ENCODE measurements at places on chromosomes 3 and 15.
A peak's percentile ranks its signal among the peaks of the same experiment; 100 is the strongest.

DNA sequence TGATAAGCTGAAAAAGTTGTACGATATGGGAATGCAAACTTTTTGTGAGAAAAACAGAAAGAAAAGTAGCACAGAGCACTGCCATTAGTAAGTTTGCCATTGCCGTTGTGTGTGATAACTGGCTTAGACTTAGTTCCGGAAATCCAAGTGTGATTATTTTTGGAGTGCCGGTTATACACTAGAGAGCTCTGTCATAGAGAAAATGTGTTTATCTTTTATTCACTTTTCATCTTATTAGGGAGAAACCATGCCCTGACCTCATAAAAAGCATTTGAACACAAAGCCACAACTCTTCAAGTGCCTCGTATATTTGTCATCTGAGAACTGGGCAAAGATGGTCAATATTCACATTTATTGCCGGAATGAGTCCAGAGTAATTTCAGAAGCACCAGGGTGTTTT, 36.1 kb downstream of the CTDSPL start:
- no peak for DNase-seq

DNA sequence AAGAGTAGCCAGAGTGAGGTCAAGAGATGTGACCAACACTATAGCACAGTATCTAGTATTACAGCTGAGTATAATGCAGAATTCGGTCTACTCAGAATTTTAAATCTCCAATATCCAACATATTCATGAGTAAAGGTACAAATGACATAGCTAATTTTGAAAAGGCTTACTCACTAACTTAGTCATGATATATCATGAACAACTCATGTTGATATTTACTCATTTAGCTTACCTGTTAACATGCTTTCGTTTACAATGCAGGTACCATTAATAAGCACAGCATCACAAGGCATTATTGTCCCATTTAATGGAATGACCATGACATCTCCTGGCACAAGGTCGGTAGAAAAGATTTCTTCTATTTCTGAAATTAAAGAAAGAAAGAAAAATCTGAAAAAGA, 36.9 kb downstream of the ATP13A3 start:
- no peak for DNase-seq

DNA sequence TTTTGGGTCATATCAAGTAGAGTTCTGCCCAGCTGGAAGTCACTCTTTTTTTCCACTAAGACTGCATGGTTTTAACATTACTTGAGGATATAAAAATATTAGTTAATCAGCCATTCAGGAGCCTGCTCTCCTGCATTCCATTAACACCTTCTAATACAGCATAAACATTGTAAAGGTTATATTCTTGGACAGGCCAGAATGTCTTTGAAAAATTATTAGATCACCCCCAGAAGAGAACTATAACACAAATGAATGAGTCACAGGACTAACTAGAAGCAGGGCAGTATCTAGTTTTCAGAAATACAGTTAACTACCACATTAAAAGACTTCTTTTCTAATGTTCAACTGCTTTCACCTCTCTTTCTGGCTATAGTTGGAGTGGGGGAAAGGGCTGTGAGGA, 80.9 kb downstream of the THBS1 start:
- DNase-seq: no peak

GRCh38 chr3:23468203-23468602, 265.1 kb downstream of the UBE2E2 start:
- DNase-seq: no peak

DNA sequence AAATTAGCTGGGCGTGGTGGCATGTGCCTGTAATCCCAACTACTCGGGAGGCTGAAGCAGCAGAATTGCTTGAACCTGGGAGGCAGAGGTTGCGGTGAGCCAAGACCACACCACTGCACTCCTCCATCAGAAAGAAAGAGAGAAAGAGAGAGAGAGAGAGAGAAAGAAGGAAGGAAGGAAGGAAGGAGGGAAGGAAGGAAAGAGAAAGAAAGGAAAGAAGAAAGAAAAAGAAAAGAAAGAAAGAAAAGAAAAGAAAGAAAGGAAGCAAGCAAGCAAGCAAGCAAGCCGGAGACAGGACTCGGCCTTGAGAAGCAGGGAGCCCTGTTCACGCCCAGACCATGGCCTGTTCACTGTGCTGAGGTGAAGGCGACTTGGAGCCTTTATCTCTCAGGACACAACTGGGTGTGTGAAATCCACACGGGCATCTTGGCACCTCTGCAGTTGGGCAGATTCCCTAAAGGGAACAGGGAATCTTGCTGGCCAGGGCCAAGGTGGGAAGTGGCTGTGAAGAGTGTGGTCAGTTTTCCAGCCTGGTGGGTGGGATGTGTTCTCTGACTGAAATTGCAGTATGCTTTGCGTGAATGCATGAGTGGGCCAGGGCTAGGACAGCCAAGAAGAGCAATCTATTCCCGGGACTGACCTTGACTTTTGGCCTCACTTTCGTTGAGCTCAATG, 90.3 kb downstream of the CORO2B start:
- DNase-seq: no peak

GRCh38 chr15:40270246-40270995, 12.4 kb downstream of the ANKRD63 start:
- DNase-seq: no peak

- DNase-seq: no peak
Observed at GRCh38 chr15:64311566-64311965, 44.4 kb downstream of the CSNK1G1 start.

DNA sequence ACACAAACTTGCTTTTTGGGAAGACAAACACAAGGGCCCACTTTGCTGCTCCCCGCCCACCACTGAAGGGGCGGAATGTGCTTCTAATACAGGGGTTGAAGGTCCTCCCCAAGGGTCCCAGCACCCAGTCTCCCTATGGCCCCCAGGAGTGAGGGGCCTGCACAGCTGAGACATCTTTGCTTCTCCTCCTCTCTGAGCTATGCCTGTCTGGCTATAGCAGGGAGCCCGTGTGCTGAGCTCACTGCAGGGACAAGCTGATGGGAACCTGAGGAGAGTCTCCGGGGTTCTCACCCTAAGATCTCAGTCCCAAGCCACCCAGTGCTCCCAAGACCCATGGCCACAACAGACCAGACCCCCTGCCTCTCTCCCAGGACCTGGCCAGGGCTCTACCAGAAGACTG, 61.1 kb upstream of the ACAN start:
- no peak for DNase-seq

DNA sequence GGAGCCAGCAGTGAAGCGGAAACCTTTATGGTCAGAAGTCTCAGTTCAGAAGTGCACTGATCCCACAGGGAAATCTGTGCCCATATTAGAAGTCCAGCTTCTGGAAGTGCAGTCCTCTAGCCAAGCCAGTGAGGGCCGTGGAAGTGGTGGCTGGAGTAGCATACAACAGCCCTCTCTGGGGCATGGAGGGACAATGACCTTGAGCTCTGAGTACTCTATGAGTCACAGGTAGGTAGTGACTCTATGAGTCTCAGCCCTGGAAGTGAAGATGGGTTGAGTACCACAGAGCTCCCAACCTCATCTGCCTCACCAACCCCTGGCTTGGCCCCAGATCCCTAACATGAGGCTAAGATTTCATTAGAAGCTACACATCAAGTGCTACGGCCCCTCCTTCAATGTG, 205.9 kb upstream of the PPP2R3A start:
- no peak for DNase-seq

- DNase-seq: peak; percentile 6
Observed at GRCh38 chr3:194265505-194265892, 85.6 kb downstream of the CPN2 start.

GRCh38 chr3:127848131-127849129, 26.1 kb upstream of the MGLL start:
- DNase-seq: no peak

DNA sequence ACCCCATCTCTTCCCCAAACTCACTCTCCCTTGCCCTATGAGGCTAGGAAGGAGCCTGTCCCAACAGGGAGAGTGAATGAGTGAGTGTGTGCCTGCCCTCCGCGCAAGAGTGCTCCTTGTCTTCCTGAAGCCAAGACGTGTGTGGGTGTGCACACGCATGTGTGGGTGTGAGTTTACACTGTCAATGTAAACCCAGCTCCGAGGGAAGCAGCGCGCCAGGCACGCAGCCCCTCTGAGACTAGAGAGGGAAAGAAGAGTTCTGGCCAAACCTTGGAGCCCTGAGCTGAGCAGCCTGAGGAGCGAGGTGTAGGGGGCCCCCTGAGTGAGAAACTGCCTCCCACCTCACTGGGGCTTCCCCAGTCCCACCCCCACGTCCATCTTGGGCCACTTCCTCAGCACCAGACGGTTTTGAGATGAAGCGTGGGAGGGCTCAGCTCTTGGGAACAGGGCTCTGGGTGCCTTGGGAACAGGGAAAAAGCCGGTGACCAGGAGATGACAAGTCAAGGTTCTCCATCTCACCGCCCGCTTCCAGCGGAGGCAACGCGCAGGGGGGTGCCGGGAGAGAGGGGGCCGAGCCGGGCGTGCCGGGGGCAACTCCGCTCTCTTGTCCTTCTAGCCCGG, 5.1 kb downstream of the MECOM start:
- DNase-seq: no peak

DNA sequence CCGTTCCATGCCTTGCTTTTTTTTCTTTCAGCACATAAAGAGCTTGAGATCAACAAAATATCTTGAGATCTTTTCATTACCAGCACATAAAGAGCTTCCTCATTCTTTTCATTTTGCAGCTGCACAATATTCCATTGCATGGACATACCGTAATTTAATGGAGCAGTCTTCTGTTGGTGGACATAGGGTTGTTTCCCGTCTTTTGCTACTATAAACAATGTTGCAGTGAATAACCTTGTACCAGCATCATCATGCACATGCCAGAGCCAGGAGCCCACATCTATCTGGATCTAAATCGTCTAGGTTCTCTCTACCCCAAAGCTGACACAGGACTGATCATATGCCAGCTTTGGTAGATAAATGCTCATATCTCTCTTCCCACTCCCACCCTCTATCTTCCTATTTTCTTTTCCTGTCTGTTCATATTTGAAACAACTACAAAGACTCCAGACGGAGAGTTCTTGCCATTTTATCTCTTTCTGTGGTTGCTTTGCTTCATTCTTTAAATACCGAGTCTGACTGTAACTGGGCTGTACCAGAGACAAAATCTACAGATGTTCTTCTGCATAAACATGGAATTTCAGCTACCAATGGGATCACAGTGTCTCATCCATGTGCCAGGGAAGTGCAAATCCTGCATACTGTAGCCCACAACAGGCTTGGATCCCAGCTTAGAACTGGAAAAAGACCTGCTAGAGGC, 47.1 kb upstream of the AKAP13 start:
- DNase-seq: no peak

DNA sequence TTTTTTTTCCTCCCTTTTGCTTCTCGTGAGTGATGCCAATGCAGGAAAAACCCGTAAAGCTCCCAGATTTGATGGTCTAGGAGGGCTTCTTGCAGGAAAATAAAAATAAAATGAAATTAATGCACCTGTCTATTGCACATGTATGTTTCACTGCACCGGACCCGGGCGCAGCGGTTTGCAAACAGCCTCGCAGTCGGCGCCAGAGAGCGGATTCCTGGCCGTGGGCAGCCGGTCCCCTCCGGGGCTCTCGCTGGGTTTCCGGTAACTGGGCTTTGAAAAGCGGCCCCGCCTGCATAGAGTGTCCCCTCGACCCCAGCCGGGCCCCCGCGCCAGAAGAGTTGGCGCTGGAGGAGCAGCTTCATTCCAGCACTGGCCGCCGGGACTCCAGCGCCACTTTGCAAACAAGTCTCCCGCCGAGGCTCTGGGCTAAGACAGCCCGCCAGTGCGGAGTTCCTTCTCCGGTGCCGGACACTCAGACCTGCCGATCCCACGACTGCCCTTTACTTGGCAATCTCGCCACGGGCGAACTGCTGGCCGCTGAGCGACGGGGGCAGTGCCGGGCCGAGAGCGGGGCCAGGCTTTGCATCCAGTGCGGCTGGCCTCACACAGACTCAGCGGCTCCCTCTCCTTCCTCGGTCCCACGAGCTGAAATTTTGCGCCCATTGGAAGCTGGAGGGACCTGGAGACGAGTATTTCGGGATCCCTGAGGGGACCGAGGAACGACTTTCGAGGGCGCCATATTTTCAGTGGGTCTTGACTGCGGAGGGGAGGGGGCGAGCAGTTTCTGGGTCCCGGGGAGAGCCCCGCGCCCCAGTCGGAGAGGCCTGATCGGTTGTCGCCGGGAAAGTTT, 225.9 kb upstream of the C2CD4B start:
- no peak for DNase-seq

DNA sequence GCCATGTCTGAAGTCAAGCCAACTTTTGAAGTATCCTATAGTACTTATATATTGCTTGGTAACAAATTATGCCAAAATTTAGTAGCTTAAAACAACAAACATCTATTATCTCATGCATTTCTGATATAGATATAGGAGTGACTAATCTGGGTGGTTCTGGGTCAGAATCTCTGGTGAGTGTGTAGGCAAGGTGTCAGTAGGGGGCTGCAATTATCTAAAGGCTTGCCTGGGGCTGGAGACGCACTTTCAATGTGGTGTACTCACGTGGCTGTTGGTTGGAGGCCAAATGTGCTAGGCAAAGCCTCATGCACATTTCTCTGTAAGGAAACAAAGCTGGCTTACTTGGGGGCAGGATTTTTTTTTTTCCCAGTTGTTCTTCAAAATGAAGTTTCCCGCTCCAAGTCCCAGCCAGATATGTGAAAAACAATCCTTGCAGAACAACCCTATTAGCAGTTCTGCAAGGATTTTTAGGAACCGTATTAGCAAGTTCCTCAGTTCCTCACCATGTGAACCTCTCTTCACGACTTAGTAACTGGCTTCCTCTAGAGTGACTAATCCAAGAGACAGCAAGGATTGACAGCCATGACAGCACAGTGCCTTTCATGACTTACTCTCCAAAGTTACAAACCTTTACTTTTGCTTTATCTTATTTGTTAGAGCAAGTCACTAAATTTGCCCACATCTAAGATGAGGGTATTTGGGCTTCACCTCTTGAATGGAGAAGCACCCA, 25.8 kb downstream of the GREM1 start:
- DNase-seq: no peak

GRCh38 chr3:141336672-141337522, 31.4 kb upstream of the ZBTB38 start:
- no peak for DNase-seq

DNA sequence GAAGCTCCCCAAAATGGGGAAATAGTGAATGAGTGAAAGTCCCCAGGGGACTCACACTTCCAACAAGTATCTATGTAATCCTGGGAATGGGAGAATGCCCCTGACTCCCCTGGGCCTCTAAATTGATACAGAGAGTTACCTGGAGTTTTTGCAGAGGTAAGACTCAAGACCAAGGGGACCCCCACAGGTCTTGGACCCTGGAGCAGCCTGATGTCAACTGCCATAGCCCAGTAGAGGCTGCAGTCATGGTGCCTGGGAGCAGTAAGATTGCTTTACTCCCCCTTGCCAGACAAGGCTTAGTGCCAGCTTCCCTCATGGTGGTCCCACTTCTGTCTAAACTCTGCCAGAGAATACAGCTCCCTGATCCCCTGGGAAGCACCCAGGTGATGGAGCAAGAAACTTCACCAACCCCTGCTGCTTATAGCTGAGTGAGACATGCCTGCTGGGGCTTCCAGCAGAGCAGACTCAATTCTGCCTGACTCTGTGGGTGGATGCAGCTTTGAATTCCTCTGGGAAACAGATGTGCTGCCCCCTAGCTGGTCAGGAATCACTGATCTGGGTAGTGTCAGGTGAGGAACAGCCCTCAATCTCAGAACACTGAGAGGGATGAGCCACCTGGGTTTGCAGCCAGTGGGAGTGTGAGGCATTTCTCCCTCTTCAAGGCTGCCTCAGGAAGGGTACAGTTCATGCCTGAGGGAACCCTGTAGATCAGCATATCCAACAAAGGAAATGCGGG, 485.9 kb downstream of the NSUN3 start:
- no peak for DNase-seq

Data from D721Med (cell line).